Memory B cell (primary cell): ENCODE measurements at places on chromosomes 1 and 21.

GRCh38 chr1:68228851-68229250 is 3.5 kb downstream of the WLS start:
- H3K27ac ChIP-seq, result no peak overlapping the region
- H3K36me3 ChIP-seq, result no peaks in the 10 kb centered on the region
- peaks cover 9% of the 10 kb centered on the region for H3K4me1 ChIP-seq
- H3K4me3 ChIP-seq, result no peak overlapping the region
- H3K27me3 ChIP-seq, result peaks cover 11% of the 10 kb centered on the region
- DNase-seq, result no peak

- no peak for DNase-seq
- no peaks in the 10 kb centered on the region for H3K4me1 ChIP-seq
- no peak overlapping the region for H3K27ac ChIP-seq
Measured at GRCh38 chr1:228364706-228365213, 41.9 kb downstream of the TRIM11 start.

DNA sequence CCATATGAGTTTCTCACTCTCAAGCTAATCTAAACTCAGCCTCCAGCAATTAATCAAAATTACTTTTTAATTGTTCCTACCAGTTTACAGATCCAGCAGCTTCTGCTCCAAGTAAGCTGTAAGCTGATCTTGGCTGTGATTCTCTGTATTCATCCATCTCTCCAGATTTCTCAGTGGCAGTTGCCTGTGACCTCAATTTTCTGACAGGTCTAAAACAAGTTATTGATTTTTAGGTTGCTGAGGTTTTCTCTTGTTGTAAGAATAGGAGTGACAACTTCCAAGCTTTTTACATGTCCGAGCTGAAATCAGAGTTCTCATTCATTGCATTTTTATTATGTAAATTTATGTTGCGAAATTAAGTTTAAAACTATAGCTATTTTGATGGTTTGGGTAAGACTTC is 1044.4 kb downstream of the PLA2G4A start:
- H3K27ac ChIP-seq, result no peak overlapping the region
- H3K4me3 ChIP-seq, result no peak overlapping the region
- DNase-seq, result no peak
- H3K4me1 ChIP-seq, result no peaks in the 10 kb centered on the region
- H3K27me3 ChIP-seq, result no peaks in the 10 kb centered on the region

GRCh38 chr1:145826030-145826429 is 2.0 kb downstream of the POLR3C start:
- H3K27me3 ChIP-seq, result no peaks in the 10 kb centered on the region
- peaks cover 14% of the 10 kb centered on the region for H3K4me1 ChIP-seq
- H3K36me3 ChIP-seq, result peaks cover 37% of the 10 kb centered on the region
- no peak overlapping the region for H3K27ac ChIP-seq

- H3K36me3 ChIP-seq, result no peaks in the 10 kb centered on the region
- no peak overlapping the region for H3K27ac ChIP-seq
- DNase-seq, result no peak
- peaks cover 9% of the 10 kb centered on the region for H3K4me1 ChIP-seq
Measured at GRCh38 chr1:48916130-48917069, 139.7 kb upstream of the BEND5 start.

- H3K4me1 ChIP-seq, result peaks cover 51% of the 10 kb centered on the region
- no peaks in the 10 kb centered on the region for H3K36me3 ChIP-seq
- H3K27ac ChIP-seq, result no peak overlapping the region
Measured at GRCh38 chr1:234957330-234958065, 171.1 kb downstream of the TOMM20 start.

DNA sequence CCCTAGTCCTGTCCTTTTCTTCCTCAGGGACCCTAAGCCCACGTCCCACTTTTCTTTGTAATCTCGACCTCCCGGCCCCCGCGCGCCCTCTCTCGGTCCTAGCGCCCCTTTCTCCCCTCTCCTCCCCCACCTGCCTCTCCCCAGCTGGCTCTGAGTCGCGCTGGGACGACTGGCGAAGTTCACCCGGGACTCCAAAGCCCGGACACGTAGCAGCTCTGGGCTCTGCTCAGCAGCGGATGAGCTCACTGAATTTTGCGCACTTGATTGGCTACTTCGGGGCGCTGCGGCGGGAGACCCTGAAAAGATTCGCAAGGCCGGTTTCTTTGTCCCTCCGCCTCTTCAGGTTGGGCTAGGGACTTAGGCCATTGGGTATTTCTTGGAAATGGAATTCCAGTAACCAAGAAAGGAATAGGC is 16.3 kb upstream of the ACKR1 start:
- no peaks in the 10 kb centered on the region for H3K36me3 ChIP-seq
